ENCODE measurements at places on chromosomes 12 and 14.
A peak's percentile ranks its signal among the peaks of the same experiment; 100 is the strongest.

- DNase-seq: no peak
These were observed 19.9 kb upstream of the ADAMTS20 start for GRCh38 chr12:43571885-43572284.

GRCh38 chr12:108570743-108571608 lies 8.6 kb downstream of the ISCU start:
- peak; percentile 76 for DNase-seq

GRCh38 chr14:57575482-57575881 lies 81.8 kb upstream of the CCDC198 start:
- DNase-seq: no peak

- no peak for DNase-seq
These were observed 12.5 kb downstream of the NAA25 start for GRCh38 chr12:112096070-112096469.

DNA sequence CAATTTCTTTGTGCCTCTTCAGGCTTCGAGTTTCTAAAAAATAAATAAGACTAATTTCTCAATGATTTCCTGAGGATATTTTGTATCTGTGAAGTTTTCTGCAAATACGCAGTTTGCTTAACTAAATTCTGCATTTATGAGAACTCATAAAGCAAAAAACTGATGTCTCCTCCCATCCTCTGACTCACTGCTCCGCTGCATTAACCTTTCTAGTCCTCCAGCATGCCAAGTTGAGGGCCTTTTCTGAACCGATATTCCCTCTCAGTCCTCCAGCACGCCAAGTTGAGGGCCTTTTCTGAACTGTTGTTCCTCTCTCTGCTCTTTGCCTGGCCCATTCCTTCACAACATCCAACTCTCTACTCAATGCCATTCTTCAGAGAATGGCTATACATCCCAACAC lies 3.2 kb downstream of the IPO8 start:
- peak; percentile 28 for DNase-seq

- DNase-seq: no peak
These were observed 693 bp downstream of the MAP3K9 start for GRCh38 chr14:70808416-70809224.

DNA sequence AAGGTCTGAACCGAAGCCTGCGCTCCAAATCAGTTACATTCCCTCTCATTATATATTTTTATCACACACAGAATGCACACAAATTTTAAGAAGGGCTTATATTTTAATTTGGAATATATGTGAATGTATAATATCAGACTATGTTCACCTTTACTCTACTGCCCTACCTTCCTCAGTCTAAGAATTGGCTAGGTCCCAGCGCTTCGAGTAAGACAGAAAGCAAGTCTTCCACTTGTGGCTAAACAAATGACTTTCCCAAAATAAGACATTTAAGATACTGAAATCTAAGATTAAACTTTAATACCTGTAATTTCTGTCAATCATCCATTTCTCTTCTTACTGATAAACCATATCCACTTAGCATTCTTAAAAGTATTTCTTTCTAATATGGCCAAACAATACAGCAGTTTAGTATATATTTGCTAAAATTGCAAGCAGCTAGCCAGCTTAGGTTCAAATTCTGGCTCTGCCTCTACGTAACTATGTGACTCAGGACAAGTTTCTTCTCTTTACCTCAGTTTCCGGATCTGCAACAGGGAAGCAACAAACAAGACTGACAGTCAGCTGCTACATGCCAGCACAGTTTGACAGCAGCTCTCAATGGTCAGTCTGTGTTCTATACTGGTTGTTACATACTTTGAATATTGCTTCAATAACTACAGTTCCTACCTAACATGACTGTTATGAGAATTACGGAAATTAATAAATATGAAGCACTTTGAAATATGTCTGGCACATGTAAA lies 2.0 kb downstream of the INTS13 start:
- DNase-seq: no peak

DNA sequence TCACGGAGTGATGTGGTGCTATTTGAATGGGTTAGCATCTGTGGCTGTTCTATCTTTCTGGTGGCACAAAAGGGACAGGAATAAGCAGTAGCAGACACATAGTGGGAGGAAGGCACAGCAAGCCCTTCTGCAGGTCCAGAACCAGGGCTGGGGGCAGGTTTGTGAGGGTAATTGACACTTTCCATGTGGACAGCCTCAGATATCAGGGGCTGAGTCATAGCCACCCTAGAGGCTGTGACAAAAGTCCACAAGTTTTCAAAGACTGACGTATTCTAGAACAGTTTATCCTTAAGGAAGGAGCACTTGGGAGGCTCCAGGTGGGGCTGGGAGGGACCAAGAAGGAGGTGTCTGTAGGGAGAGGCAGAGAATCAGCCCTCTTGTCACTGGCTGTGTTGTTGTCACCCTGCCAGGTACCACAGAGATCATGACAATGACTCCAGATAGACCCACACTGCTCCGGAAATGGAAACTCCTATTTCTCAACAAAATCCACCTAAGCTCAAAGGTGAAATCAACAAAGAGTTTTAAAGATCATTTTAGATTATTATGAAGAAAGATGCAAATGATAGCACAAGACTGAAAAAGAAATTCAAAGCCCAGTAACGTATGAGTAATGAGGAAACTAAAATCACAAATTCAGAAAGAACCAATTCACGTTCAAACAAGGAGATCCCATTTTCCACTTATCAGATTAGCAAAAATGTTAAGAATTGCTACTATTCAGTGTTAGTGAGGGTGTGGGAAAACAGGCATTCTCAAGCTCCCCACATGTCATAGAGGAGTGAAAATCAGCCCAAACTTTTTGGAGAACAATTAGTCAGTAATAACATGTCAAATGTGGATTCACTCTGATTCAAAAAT lies 48.3 kb downstream of the NFKBIA start:
- peak; percentile 78 for DNase-seq

- no peak for DNase-seq
These were observed 99.8 kb downstream of the PPP2R5E start for GRCh38 chr14:63443361-63443760.

- DNase-seq: no peak
These were observed 66.7 kb upstream of the AP4S1 start for GRCh38 chr14:30958555-30959407.

GRCh38 chr14:93262446-93262845 lies 55.4 kb downstream of the UBR7 start:
- DNase-seq: no peak

- peak; percentile 74 for DNase-seq
These were observed 141.9 kb downstream of the CRADD start for GRCh38 chr12:93819050-93819491.

DNA sequence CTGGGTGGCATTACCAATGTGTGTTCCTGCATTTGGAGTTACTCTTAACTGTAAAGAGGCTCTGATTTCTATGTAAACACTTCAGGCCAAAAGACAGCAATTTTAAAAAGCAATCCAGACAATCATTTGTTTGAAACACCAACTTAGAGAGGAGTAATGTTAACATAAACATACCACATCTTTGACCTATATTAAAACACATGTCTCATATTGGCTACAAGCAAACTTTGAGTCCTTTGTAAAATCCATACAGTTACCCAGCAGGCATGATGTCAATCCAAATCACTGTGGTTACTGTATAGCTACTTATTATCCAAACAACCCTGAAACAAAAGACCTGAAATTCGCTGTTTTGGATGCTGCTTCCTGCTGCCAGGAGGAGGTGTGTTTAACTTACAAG lies 7.5 kb upstream of the G2E3 start:
- DNase-seq: no peak

DNA sequence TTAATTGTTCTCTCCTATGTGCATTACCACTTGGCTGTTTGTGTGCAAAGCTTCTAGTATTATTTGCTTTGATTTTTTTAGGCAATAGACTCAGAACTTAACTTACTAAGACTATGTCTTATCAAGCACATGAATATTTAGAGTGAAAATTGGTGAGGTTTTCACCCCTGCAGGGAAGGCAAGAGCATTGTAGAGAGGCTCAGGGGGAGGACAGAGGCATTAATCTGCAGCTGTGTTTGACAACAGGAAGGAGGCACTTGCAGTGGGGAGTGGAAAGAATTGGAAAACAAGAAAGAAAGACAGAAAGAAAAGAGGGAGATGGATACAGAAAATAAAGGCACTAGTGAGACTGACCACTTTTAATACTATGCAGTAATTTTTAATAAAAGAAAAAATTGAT lies 431.6 kb downstream of the PDZRN4 start:
- no peak for DNase-seq

DNA sequence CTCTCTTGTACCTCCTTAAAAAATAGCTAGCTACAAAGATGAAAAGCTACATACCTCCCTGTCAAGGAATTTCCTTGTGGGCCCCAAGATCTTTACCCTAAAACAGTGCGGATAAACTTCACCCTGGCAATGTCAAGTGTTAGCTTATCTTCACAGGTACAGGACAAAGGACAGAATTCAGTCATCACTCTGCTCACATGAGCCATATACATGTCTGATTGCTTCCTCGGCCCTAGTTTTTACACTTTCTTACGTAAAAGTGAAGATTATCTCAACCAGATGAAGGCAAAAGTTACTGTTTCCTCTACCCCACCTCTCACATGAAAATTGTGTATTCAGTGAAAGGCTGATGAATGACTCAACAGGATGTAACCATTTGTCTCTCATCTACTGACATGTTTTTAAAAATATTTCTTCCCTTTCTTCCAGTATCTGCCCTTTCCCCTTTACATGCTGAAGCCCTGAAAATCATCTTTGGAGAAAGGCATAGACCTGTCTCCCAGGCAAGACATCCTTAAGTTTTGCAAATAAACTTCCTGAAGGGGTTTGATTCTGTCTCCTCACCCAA lies 890.1 kb downstream of the GALC start:
- DNase-seq: no peak

- DNase-seq: no peak
These were observed 36.1 kb upstream of the PIWIL1 start for GRCh38 chr12:130301559-130301958.

GRCh38 chr14:35821564-35822411 lies 4.3 kb upstream of the BRMS1L start:
- DNase-seq: peak; percentile 59

DNA sequence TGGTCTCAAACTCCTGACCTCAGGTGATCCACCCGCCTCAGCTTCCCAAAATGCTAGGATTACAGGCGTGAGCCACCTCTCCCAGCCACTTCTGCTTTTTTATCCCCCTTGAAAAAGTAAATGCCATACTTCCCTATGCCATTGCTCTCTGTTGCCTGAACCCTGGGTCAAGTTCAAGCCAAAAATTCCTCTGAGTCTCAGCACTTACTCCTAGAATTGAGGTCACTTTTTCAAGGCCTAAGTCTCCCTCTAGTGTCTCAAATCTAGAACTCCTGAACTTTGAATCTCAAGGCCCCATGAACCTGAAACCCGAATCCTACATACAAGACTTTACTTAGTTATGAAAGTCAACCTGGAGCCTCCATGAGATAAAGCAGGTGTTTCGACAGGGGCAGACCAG lies 1.4 kb upstream of the APOBEC1 start:
- DNase-seq: no peak

Data from cardiac fibroblast (primary cell).